Astrocyte (in vitro differentiated cells and primary cell): ENCODE measurements at places on chromosomes 4 and X.

- DNase-seq, result no peak
Observed at GRCh38 chr4:162274354-162274753, 110.6 kb upstream of the FSTL5 start.

- DNase-seq, result peak; percentile 41
Observed at GRCh38 chr4:32789026-32789608, 2068.9 kb downstream of the PCDH7 start.

GRCh38 chr4:75180790-75181776 lies 248.2 kb downstream of the PARM1 start:
- no peak for DNase-seq

DNA sequence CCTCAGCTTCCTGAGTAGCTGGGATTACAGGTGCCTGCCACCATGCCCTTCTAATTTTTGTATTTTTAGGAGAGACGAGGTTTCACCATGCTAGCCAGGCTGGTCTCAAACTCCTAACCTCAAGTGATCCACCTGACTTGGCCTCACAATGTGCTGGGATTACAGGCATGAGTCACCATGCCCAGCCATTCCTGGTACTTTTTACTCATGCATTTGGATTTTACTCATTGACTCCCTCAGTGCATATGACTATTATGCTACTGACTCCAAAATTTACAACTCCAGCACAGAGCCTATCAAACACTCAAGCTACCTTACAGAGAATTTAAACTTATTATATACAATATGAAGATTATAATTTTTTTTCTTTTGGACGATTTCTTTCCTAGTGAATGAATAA lies 199.9 kb downstream of the CXXC4 start:
- DNase-seq, result no peak

DNA sequence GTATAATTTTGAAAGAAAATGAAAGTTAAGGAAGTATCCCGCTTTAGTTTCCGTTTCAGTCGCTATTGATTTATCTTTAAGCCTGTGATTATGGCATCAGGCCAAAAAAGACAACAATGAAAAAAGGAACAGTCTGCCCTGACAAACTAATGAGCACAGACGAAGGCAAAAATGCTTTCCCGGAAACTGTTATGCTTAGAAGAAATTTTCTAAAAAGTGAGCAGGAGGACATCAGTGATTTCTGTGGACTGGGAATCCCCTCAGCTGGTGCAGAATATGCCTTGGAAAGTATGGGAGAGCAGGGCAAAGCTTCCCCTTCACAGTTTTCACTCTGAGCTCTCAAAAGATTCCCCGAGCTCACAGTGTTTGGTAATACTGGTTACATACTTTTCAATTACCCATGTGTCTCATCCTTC lies 5.1 kb upstream of the CXCL10 start:
- DNase-seq, result peak; percentile 3

GRCh38 chr4:26048950-26049349 lies 134.9 kb downstream of the SMIM20 start:
- DNase-seq, result peak; percentile 15

DNA sequence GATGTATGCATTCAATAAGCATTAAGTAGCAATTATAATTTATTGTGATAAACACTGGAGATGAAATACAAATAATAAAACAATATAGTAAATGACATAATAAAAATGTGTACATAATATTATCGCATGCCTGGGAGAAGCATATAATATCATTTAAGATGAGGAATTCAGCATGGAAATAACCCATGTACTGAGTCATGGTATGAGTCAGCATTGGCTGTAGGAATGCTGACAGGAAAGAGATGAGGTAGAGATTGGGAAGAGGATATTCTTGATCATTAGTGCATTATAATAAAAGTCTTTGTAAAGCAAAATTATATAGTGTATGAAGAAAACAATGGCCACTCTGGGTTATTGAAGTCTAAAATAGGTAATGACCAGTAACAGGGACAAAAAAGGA lies 82.8 kb downstream of the MAGEB10 start:
- peak; percentile 69 for DNase-seq

- peak; percentile 12 for DNase-seq
Observed at GRCh38 chr4:42339935-42340406, 57.3 kb upstream of the SHISA3 start.

DNA sequence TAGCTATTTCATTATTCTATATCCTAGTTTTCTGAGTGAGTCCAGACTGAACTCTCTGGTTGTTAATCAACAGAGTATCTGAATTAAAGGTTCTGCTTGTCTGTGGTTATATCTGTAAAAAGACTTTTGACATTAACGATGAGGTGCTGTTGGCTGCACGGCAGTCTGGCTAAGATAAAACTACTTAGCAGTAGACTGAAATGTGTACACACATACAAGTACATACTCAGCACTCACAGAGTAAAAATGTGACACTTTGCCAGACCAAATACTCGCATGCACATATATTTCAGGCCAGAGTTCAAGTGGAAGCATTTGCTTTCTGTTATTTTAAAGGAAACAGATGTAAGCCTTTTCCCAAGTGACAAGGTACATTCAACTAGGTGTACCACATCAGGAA lies 80.5 kb downstream of the PRDM5 start:
- peak; percentile 80 for DNase-seq

DNA sequence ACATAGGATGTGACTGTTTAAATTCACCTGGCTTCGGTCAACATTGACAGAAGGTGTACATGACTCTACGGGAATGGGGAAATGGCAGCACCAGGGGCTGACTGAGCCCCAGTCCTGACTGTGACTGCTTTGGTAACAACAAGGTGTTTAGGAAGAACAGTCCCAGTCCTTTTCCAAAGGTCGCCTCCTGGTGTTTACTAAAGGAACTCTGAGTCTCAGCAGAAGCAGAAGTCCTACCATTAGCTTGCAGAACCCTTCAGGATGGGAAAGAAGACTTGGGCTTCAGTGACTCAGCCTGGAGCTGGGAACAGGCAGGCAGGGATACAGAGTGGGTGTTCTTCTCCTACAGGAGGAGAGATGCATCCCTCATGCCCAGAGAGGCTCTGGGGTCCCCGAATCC lies 103.3 kb downstream of the MGST2 start:
- no peak for DNase-seq

GRCh38 chrX:48824066-48824465 lies 2.2 kb upstream of the ERAS start:
- DNase-seq, result no peak

GRCh38 chr4:24671849-24672248 lies 87.5 kb upstream of the DHX15 start:
- no peak for DNase-seq

DNA sequence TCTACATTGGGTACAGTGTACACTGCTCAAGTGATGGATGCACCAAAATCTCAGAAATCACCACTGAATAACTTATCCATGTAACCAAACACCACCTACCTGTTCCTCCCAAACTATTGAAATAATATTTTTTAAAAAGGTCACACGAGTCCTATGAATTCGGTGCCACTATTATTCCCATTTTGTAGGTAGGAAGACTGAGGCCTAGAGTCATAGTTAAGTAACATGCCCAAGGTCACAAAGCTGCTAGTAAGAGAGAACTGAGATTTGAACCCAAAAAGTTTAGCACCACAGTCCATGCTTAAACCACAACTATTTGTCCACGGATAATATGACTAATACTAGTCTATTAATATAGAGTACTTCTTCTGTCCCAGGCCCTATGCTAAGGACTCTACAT lies 2.7 kb downstream of the ARHGEF6 start:
- DNase-seq, result no peak

DNA sequence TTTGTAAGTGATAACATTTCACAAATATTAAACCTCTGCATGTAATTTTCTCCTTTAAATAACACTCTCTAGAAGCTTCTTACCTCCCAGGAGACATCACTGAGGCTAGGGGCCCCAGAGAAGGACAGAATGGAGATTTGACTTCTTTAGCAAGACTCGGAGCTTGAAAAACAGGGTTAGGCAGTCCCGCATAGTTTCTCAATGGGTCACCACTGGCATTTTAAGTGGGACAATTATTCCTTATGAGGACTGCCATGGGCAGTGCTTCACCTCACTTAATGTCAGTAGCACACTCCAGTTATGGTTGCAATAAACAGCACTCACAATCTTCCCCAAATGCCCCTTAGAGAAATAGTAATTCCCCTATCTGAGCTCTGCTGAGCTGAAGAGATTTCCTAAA lies 66.7 kb upstream of the NOCT start:
- no peak for DNase-seq

DNA sequence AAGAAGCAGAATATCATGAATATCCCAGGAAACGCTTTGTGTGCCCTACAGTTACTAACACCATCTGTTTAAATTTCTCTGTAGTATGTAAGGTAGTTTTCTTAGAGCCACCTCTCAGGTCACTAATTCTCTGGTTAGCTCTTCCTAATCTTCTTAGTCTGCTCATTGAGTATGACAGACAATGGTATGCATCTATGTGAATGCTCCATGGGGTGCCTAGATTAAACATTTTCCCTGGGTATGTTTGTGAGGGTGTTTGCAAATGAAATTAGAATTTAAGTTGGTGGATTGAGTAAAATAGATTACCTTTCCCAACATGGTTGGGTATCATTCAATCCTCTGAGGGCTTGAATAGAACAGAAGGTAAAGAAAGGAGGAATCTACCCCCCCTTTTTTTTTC lies 233.0 kb downstream of the PCDH18 start:
- DNase-seq, result no peak

GRCh38 chr4:167023364-167023925 lies 210.8 kb downstream of the SPOCK3 start:
- DNase-seq, result no peak

DNA sequence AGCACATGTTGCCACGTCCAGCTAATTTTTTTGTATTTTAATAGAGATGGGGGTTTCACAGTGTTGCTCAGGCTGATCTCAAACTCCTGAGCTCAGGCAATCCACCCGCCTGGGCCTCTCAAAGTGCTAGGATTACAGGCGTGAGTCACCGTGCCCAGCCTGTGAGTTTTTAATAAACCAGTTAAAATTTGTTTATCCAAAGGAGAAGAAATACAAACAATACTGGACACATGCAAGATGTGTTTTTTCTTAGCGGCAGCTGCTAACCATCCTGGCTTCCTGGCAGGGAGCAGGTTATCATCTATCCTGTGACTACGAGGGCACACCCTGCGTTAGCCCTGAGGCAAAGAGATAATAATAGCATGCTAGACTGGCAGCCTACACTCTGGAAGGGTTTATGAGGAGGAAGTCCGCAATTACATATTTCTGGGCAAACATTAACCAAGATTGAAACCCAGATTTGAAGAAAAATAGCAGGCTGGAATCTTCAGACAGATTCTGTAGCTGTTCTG lies 191.4 kb downstream of the SPRY1 start:
- peak; percentile 48 for DNase-seq

DNA sequence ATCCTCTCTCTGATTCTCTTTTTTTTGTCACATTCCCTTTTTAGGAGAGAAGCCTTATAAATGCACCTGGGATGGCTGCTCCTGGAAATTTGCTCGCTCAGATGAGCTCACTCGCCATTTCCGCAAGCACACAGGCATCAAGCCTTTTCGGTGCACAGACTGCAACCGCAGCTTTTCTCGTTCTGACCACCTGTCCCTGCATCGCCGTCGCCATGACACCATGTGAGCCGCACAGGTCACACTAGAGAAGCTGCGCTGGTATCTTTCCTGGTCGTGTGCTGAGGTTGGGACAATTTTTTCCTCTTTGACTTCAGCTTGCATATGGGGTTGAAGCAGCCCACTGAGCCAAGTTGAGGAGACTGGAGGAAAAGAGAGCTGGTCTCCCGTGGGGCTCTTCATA lies 52.1 kb downstream of the KLF8 start:
- DNase-seq, result no peak

- no peak for DNase-seq
Observed at GRCh38 chrX:129750971-129751370, 12.2 kb downstream of the XPNPEP2 start.

DNA sequence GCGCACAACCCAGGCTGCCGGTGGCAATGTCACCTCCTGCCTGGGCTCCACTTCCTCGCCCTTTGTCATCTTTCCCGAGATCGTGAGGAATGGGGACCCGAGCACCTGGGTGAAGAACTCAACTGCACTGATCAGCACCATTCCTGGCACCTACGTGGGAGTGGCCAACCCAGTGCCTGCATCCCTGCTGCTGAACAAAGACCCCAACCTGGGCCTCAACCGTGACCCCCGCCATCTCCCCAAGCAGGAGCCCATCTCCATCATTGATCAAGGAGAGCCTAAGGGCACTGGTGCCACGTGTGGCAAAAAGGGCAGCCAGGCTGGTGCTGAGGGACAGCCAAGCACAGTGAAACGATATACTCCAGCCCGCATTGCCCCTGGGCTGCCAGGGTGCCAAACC lies 32.3 kb downstream of the BCORL1 start:
- DNase-seq, result no peak

- no peak for DNase-seq
Observed at GRCh38 chr4:95979961-95980876, 140.3 kb downstream of the PDHA2 start.

DNA sequence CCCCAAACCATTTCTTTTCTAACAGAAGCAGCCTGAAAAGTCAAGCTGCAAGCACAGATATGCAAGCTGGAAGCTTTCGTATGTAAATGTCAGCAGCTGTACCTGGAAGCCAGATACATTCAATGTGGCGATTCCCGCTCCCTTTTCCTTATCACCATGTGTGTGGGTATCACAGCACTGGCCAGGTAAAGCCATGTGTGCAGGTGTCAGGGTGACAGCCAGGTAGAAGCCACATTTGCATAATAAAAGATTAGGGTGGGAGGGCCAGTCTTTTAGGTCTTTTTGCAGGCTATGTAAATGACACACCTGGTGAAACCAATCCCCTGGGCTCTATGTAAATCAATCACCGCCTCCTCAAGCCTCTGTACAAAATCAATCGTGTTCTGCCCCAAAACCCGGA lies 50.1 kb downstream of the RXFP1 start:
- no peak for DNase-seq
